Smooth muscle cell of the coronary artery (primary cell): ENCODE measurements at places on chromosomes 7 and 10. TPM values are rescaled to one million over a fixed set of nuclear protein-coding genes. Genes with fewer than 3 reads are reported as not detected.

The INA gene
- total RNA-seq, result 0.30 and 0.35 TPM in 2 replicates

The PRPS1L1 gene
- not detected in 2 replicates for total RNA-seq

The TMEM236 gene
- total RNA-seq, result under 0.01 TPM in 1 of 2 replicates, not detected in the other

The PAX4 gene
- not detected in 2 replicates for total RNA-seq

The CUBN gene
- total RNA-seq, result 0.68 and 3.4 TPM in 2 replicates

The PTPRE gene
- 0.70 and 0.90 TPM in 2 replicates for total RNA-seq

The GALNT11 gene
- total RNA-seq, result 29.0 and 51.4 TPM in 2 replicates

The GSTO2 gene
- total RNA-seq, result 0.47 and 1.1 TPM in 2 replicates

The PRDX3 gene
- total RNA-seq, result 113 and 120 TPM in 2 replicates

The PTN gene
- 1.6 and 9.3 TPM in 2 replicates for total RNA-seq

The DLX6 gene
- not detected in 2 replicates for total RNA-seq

The TBXAS1 gene
- 0.60 TPM in 1 of 2 replicates, not detected in the other for total RNA-seq

The SPACDR gene
- total RNA-seq, result 0.38 and 0.70 TPM in 2 replicates

The ZNF212 gene
- 3.5 and 4.0 TPM in 2 replicates for total RNA-seq

The OR2A5 gene
- not detected in 2 replicates for total RNA-seq

The ASZ1 gene
- not detected in 2 replicates for total RNA-seq

The CHST15 gene
- 6.8 and 13.0 TPM in 2 replicates for total RNA-seq

The RBM20 gene
- under 0.01 and 0.45 TPM in 2 replicates for total RNA-seq

The GIMAP1 gene
- total RNA-seq, result not detected in 2 replicates

The TSPAN15 gene
- 1.4 and 3.9 TPM in 2 replicates for total RNA-seq

The DNAH11 gene
- total RNA-seq, result 0.30 and 0.59 TPM in 2 replicates

The CCDC172 gene
- total RNA-seq, result not detected in 2 replicates

The TMEM178B gene
- total RNA-seq, result 0.08 and 0.12 TPM in 2 replicates

The DOCK4 gene
- 8.4 and 15.0 TPM in 2 replicates for total RNA-seq

The AQP1 gene
- total RNA-seq, result 22.2 and 62.1 TPM in 2 replicates

The ANKRD1 gene
- total RNA-seq, result 1.5 and 315 TPM in 2 replicates

The TEX36 gene
- not detected in 2 replicates for total RNA-seq

The SDK1 gene
- under 0.01 and 1.8 TPM in 2 replicates for total RNA-seq

The PDLIM1 gene
- total RNA-seq, result 4.6 and 35.0 TPM in 2 replicates

The LIPJ gene
- not detected in 2 replicates for total RNA-seq

The SLC13A1 gene
- total RNA-seq, result not detected in 2 replicates

The MOGAT3 gene
- total RNA-seq, result not detected in 2 replicates

The OR9A2 gene
- total RNA-seq, result 0.12 TPM in 1 of 2 replicates, not detected in the other

The JCAD gene
- total RNA-seq, result 2.2 and 11.6 TPM in 2 replicates

The CTAGE15 gene
- not detected in 2 replicates for total RNA-seq

The NKX1-2 gene
- not detected in 2 replicates for total RNA-seq

The COX19 gene
- 5.5 and 7.4 TPM in 2 replicates for total RNA-seq

The AKR1C8 gene
- not detected in 2 replicates for total RNA-seq

The ZCWPW1 gene
- 0.94 and 1.2 TPM in 2 replicates for total RNA-seq

The SLC26A3 gene
- total RNA-seq, result not detected in 2 replicates

The FAM13C gene
- total RNA-seq, result 1.6 and 2.8 TPM in 2 replicates

The ITGA8 gene
- 1.5 and 17.6 TPM in 2 replicates for total RNA-seq

The MPLKIP gene
- total RNA-seq, result 1.2 and 22.9 TPM in 2 replicates

The CARD11 gene
- total RNA-seq, result 0.68 TPM in 1 of 2 replicates, not detected in the other

The LGI1 gene
- not detected in 2 replicates for total RNA-seq
